ENCODE measurements at places on chromosomes 3 and 15.

GRCh38 chr3:155494332-155494731 lies 200.8 kb upstream of the STRIT1 start:
- no peak for DNase-seq

- peak; percentile 53 for DNase-seq
Observed at GRCh38 chr3:152236716-152237115, 32.0 kb upstream of the MBNL1 start.

DNA sequence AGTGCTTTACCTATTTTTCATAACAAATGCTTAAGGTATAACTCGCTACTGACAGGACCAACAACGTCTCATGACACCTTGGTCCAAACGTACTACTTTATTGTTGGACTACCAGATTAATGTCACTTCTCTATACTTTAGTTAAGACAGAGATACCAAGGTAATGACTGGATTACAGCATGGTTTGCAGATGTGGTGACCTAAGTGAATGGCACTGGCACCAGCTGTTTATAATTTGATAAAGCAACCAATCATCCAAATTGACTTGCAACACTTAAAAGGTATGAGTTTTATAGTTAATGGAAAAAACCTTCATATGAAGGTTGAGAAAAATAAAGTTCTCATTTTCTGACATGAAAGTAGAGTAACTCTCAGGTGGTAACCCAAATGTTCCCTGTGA lies 209.0 kb downstream of the NEK10 start:
- DNase-seq: no peak

- DNase-seq: no peak
Observed at GRCh38 chr3:100245136-100245535, 15.7 kb upstream of the TBC1D23 start.

- DNase-seq: no peak
Observed at GRCh38 chr3:70820397-70820796, 508.0 kb upstream of the MDFIC2 start.

GRCh38 chr15:93296759-93297500 lies 207.9 kb upstream of the RGMA start:
- DNase-seq: peak; percentile 96

Measured in SK-N-MC (cell line).